Stimulated activated CD8-positive, alpha-beta memory T cell treated with anti-CD3 and anti-CD28 coated beads, Interleukin-7, amount 100 ng/mL, for 1 hour (primary cell): ENCODE measurements at places on chromosomes 2 and 18.
A peak's percentile ranks its signal among the peaks of the same experiment; 100 is the strongest.

- DNase-seq: no peak
These were observed 60.2 kb downstream of the LRRC30 start for GRCh38 chr18:7291046-7291445.

DNA sequence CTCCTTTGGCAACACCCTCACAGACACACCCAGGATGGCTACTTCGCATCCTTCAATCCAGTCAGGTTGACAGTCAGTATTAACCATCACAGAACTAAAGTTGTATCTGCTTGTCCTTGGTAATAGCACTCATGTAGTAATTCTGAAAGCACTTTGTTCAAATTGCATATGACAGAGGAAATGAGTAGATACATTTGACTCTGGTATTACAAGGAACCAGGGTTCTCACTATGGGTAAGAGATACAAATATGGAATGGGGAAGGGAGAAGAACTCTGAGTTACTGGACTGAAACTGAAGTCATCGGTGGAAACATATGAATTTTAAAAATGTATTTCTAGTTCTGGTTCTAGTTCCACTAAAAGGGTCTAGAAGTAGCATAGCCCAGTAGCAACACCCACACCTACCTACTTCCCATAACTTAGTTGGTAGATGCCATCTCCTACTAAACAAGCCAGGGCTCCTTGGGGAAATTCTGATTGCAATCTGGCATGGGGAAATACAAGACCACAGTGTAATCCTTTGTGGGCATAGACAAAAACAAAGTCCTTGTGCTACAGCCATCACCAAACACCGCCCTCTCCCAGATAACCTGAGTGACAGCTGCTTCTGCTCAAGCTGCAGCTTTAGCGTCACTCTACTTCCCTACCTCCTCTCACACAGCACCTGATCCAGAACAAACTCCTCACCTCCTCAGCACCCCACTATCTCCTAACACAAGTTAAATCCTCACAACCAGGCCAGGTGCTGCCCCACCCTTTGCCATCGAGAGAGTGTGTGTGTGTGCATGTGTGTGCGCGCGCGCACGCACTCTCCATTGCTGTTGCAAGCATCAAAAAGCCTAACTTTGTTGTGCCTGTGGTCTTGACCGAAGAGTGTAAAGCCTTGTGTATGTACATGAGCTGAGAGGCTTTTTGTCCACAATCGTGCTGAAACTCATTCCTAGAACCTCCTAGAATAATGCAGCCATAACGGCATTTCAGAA lies 31.4 kb upstream of the CD226 start:
- no peak for DNase-seq

DNA sequence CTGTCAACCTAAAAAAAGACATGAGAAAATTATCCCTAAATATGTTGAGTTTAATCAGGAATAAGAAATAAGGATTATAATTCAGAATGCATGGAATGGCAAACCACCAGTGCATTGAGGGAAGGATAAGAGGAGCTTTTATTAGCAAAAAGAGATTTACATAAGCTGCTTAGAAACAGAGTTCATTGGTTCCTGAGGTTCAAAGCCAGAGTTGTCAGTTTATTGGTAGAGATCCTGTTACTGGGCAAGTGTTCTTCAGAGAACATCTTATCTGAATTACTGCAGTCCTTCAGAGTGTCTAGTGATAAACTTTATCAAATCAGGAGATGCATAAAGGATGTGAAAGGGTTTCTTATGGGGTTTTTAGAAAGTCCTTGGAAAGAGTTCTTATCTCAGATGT lies 76.0 kb upstream of the MEX3C start:
- no peak for DNase-seq

DNA sequence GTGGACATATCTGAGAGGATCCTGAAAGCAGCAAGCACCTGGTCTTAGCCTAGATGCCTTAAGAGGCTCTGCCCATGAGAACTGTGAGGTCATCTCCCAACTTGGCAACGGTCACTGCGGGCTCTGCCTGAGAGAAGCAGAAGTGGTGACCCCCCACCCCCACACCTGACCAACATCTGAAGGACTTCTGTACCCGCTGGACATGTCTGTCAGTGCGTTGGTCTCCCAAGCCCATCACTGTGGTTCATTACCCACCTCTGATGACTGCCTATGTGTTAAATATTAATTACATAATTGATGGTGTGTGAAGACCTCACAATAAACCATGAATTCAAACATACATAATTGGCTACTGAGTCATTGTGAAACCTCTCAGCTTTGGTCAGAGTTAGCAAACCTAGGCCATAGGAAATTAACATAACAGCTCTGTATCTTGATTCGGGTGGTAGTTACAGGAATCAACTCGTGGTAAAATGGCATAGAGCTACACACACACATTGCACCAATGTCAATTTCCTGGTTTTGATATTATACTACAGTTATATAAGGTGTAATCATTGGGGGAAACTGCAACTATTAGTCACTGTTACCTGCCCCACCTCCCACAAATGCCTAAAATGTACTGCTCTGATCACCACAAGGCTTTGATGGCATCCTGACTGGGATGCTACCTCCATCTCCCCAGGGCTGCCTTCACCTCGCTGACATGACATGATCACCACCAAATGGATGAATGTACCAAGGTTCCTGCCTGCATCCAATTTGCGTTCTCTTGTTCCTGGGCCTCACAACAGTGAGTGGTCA lies 4.3 kb upstream of the GALNT1 start:
- no peak for DNase-seq

DNA sequence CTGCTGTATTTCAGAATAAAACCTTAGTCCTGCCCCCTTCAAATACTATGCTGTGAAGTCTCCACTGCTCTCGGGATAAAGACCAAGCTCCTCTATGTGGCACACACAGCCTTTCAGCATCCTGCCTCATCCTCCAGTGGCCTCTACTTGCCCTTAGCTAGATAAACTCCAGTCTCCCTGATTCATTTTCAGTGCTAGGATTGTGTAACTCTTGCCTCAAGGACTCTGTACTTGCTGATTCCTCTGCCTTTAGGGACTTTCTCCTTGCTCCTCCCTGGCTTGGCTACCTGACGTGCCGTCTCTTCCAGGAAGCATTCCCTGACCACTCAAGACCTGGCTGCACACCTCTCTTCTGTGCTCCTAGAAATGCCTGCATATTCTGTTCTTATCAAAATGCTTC lies 416.7 kb downstream of the MTX2 start:
- no peak for DNase-seq

DNA sequence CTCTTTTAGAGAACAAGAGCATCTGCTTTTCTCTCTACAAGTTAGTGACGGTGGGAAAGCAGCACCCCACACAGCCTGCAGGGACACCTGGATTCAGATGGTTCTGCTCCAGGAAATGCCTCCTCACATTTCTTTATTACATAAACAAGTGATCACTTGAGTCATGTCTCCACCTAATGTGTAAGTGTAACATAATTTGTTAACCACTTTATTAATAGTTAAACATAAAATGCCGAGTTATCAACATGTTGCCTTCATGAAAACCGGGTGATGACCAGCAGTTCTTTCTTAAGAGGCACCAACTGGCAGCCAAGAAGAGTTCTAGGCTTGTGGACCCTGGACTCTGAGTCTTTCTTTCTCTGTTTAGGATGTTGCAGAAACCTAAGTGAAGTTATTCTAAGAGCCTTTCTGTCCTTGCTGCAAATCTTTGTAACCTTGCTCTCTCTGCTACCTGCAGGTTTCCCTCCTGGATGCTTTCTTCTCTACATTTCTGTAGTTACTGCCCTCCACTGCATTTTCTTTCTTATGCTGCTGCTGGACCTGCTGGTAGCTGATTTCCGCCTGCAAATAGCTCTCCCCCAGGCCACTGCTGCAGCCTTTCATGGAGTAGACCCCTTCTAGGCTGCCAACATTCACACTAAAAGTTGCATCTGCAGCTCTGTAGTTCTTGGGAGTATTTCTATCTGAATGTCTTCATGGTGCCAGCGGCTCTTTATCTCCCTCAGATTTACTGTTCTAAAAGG lies 24.3 kb downstream of the UPP2 start:
- no peak for DNase-seq

DNA sequence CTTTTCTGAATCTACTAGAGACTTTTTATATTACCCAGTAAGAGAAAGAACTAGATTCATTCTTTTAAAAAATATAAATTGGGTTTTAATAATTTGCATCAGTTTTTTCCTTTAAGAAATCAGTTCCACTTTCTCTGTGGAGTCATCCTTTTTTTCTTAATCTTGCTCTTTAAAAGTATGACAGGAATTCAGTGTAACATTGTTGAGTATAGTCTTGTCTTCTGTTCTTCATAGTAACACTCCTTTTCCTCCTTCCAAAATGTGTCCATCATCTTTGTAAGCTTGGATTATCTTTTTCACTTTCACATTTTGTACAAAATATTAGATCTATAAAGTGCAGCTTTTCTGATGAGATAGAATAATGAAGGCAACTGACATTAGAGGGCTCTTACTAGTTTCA lies 135.4 kb downstream of the HAUS1 start:
- DNase-seq: no peak

DNA sequence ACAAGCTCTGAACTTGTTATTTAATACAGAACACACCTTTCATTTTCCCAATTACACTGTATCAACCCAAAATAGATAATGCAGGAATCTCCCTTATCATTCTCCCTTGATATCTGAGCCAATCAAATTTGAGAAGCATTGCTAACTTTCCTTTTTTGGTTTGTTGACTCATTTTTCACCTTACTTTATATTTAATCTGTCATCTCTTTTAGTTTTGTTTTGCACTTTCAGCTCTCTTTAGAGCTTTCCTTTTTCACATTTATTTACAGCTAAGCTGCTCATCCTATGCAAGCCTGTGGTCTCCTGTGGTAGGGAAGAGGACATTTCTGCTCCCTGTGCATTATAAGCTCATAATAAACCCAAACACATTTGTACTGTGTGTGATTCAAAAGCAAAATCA lies 50.1 kb downstream of the ITGAV start:
- DNase-seq: no peak

DNA sequence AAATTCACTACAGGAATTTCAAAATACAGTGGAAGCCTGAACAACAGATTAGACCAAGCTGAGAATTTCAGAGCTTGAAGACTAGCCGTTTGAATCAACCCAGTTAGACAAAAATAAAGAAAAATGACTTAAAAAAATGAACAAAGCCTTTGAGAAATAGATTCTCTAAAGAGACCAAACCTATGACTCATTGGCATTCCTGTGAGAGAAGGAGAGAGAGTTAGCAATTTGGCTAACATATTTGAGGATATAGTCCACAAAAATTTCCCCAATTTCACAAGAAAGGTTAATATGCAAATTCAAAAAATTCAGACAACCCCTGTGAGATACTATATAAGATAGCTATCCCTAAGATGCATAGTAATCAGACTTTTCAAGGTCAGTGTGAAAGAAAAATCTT lies 78.0 kb downstream of the MYO3B start:
- no peak for DNase-seq

DNA sequence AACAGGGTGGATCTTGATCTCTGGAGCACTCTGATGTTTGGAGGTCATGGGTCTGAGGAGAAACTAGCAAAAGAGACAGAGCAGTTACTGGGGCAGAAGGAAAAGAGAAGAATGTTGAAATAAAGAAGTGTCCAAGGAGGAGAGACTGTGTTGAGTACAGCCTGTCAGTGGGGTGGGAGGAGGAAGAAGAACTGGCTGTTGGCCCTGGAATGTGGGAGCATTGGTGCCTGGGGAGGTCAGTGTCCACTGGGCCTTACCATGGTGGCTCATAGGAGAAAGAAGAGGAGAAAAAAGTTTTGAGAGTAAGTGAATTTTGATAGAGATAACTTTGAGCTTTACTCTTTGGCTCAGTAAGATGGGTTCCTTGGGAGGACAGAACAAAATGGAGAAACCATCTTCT lies 499.0 kb downstream of the TXNL1 start:
- no peak for DNase-seq

DNA sequence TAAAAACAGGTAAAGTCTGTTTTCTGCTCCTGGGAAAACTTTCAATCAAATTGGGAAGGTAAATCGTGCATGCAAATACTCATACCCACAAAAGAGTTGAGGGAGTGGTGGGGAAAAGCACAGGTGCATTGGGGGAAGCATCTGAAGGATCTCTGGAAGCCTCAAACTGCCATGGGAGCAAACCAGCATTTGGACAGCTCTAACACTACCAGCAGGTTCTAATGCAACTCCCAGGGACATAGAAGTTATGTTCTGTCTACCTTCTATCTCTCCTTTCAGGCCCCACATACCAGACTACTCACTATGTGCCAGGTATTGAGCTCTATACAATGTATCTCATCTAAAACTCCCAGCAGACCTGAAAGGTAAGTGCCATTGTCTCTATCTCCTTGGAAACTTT lies 933.7 kb downstream of the NRXN1 start:
- no peak for DNase-seq

- DNase-seq: no peak
These were observed 31.6 kb upstream of the MREG start for GRCh38 chr2:216044883-216045486.

GRCh38 chr2:240339411-240340360 lies 95.8 kb upstream of the GPC1 start:
- no peak for DNase-seq

DNA sequence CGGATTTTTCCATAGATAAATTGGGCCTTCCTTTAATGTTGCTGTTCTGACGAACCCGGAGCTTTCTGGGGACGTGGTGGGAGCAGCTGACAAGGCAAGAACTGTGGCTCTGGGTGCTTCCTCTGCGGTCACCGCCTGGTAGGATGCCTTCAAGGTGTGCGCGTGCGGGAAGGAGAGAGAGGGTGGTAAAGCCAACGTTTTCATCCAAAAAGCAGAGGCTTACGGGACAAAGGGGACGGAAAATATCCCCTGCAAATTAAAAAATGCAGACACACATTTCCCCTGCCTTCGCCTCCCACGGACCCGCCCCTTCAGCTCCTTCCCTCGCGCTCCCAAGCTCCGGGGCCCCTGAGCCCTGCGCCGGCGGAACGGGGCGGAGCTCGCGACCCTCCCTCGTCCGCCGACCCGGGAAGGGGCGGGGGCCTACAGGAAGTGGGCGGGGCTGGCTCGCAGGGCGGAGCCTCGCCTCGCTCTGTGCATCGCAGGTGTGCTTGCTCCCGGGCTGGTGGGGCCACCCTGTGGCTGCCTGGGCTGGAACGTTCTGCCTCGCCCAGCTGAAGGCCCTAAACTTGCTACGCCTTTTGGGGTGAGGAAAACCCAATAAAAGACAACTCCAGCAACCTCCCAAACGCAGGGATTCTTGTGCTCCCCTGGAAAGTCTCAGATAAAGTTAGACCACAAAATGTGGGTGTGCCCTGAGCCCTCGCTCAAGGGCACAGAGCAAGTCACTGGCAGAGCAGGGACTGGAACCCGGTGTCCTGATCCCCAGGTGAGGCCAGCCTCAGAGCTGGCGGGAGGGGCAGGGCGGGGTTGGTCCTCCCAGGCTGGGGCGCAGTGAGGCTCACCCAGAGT lies 25.4 kb upstream of the SLC66A3 start:
- DNase-seq: peak; percentile 51

- DNase-seq: no peak
These were observed 95.6 kb downstream of the HDAC4 start for GRCh38 chr2:239305222-239305575.

DNA sequence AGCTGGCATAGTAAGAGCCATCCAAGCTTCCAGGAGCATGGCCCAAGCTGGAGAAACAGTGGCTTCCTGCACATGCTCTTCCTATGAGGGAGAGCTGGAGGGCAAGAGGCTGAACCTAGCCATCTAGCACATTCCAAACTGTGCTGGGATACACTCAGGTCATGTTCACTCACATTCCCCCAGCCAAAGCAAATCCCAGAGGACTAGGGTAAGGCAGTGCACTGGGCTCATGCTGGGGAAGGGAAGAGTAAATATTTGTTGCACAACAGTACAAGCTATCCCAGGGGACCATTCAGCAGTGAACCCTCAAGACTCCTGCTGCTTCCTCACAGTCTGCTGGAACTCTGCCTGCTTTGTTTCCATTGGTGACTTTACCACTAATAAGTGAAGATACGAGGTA lies 20.7 kb upstream of the GYPC start:
- DNase-seq: no peak
